ENCODE measurements at places on chromosomes 12 and 14. TPM values are rescaled to one million over a fixed set of nuclear protein-coding genes. Genes with fewer than 3 reads are reported as not detected.

The GPR162 gene
- polyA plus RNA-seq = 16.8 TPM

DNA sequence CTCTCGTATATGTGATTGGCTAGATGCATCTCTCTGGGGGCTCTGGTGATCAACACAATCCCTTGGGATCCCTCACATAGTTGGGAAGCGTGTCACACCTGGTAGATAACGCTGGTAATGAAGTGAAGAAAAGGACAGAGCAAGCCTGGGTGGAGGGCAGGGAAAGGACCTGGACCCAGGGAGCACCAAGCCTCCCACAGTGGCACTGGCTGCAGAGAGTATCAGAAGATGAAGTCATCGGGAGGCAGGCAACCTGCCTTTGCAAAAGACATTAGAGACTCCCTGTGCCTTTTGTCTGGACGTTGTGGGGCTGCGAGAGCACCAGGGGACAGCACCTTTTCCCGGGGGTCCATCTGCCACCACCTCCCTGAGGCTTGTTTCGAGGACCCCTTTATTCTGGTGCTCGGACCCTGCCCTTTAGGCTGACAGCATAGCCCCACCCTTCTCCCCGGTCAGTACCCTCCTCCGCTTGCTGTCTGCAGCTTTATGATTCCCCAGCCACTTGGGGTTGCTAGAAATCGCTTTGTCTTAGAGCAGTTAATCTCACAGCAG lies 116.4 kb downstream of the EML1 start:
- DNase-seq = no peak

The BDKRB1 gene
- 0.65 TPM for polyA plus RNA-seq

The PMCH gene
- polyA plus RNA-seq = 0.42 TPM

- no peak for DNase-seq
Measured at GRCh38 chr12:82862069-82862841, 175.5 kb downstream of the TMTC2 start.

DNA sequence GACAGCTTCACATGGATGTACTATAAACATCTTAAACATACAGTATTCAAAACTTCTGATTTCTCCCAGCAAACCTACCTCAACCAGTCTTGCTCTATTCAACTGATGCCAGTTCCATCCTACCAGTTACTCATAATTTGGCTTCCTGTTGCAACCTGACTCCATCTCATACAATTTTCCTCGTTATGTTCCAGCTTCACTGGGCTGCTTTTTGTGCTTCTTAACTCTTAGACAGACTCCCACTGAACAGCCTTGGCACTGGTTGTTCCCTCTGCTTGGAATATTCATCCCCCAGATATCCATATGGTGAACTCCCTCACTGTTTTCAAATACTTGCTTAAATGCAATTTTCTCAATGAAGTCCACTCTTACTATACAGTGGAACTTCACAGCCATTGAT lies 249.2 kb downstream of the AEBP2 start:
- no peak for DNase-seq

The NEUROD4 gene
- polyA plus RNA-seq = not detected

DNA sequence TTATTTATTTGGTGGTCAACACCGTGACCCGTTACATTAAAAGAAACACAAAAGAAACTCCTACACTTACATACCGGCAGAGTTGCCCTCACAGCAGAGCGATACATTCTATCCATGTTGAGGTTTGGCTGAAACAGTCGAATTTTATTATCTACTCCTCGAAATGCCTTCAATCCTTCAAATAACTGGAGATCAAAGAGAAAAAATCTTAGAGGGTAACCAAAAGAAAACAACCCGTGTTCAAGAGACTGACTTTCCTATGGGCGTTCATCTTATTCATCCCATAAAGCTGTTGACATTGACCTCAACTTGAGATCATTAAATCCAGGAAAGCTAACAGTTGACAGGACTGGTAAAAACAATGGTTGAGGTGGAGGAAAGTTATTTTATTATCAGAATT lies 67.7 kb downstream of the BCAT1 start:
- DNase-seq = no peak

The SOAT2 gene
- polyA plus RNA-seq = 0.11 TPM

DNA sequence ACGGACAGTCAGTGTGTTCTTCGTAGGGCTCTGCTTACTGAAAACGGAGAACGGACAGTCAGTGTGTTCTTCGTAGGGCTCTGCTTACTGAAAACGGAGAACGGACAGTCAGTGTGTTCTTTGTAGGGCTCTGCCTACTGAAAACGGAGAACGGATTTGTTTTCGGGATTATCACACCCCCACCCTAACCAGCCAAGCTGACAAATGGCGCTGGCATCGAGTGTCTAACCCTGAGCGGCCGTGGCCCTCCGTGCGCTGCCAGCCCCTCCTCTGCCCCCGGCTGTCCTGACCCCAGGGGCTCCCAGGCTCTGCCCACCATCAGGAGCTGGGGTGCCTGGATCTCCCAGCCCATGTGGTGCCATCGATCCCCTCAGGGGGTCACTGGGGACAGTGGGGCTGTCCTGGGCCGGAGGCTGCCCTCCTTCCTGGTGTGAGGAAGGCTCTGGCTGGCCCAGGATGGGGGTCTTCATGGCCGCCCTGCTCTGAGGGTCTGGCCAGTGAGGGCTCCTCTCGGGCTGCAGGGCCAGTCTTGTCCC lies 57.3 kb downstream of the FBRSL1 start:
- no peak for DNase-seq

DNA sequence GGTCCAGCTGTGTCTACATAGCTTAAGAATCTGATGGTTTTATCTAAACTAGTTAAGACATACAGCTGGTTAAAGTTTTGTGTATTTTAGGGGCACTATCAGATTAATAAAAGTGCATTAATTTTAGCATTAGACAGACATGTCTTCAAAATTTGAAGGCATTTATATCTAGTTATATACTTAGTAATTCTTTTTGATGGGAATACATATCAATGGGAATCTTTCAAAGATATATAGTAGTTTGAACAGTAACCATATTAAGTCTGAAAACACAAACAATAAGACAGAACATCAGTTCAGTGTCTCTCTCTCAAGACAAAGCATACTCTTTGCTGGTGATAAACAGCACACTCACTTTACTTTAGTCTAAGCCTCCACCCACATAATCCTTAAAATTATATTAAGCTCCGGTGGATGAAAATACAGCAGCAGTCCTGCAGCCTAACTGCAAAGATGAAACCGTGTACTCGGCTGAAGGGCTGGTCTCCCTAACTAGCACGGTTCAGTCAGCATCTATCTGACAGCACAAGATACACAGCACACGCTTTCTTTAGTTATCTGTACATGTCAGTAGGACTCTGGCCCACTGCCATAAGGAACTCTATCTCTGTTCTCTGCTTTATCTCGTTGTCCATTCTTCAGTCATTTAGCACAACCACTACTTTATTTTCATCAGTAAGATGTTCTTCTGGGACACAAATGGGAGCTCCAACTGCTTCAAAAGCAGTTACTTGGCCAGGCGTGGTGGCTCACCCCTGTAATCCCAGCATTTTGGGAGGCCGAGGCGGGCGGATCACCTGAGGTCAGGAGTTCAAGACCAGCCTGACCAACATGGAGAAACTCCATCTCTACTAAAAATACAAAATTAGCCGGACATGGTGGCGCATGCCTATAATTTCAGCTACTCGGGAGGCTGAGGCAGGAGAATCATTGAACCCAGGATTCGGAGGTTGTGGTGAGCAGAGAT lies 80.5 kb downstream of the MED13L start:
- DNase-seq = no peak

The CACNA2D4 gene
- 2.0 TPM for polyA plus RNA-seq

DNA sequence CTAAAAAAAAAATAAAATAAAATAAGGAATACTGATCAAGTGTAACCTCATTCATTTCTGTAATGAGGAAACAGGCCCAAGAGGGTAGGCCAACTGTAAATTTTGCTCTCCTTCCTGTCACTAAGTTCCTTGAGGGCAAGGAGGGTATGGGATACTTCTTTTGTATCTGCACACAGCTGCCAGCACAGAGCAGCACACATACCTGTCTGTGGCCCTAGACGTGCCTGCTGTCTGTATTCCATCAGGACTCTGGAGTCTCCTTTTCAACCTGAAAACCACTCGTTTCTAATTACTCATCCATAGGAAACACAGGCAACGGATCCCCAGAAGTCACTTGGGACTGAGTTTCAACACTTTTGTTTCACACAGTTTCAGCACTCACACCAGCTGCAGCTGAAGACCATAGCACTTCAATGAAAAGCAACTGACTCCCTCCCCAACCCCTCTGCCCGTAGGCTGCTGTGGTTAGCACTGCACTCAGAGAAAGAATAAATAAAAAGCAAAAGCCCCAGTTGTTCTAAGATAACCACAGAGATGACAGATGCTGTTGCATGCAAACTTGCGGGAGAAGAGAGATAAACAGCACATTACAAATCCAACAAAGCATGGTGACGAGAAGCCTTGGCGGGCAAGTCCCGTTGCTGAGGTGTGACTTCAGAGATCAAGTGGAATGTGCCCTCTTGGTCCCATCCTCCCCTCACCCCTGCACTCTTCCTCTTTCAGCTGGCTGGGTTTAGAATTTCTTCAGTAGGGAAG lies 24.9 kb downstream of the CRACR2A start:
- DNase-seq = no peak

The KRT79 gene
- not detected for polyA plus RNA-seq

DNA sequence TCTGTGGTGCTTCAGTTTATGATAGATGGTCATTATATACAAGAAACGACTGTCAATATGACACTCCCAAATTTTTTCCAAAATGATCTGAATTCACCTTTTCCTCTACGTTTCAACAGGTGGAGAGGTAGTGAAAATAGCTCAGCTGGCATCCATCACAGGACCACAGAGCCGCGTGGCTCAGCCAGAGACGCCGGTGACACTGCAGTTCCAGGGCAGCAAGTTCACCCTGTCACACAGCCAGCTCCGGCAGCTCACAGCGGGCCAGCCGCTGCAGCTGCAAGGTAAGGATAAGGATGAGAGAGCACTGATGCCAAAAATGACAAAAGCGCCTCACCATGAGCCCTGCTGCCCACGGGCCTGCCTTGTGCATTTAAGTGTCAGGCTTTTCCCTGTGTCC lies 73.9 kb downstream of the EP400 start:
- no peak for DNase-seq

DNA sequence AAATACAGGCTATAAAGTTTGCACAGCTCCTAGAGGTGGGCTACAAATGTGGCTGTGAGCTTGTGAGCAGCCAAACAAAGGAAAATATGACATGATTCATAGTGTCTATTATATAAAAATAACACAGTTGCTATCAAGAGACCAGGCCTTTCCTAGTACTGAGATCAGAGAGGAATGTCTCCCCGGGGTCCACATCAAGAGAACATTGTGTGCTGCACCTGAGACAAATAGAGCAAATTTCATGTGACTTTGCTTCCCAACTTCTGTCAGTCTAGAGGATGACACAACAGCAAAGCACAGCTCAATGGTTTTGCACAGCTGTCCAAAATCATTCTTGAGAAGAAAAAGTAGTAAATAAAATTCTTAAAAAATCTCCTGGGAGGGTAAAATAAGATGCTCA lies 297.5 kb upstream of the PRKD1 start:
- peak; percentile 43 for DNase-seq

DNA sequence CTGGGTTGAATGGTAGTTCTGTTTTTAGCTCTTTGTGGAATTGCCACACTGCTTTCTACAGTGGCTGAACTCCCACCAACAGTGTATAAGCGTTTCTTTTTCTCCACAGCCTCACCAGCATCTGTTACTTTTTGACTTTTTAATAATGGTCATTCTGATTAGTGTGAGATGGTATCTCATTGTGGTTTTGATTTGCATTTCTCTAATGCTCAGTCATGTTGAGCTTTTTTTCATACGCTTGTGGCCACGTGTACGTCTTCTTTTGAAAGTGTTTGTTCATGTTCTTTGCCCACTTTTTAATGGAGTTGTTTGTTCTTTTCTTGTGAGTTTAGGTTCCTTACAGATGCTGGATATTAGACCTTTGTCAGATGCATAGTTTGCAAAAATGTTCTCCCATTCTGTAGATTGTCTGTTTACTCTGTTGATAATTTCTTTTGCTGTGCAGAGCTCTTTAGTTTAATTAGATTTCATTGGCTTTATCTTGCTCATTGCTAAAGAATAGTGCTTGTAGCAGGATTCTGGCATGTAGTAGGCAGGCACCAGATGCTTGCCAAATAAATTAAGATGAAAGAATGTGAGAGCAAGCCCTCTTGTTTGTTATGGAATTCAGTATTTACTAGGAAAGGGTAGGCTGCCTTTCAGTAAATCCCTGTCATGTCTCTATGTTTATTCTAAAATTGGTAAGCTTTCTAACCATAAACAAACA lies 86.8 kb downstream of the PDE3A start:
- DNase-seq = no peak
